ENCODE measurements at places on chromosomes 5 and 9. TPM values are rescaled to one million over a fixed set of nuclear protein-coding genes. Genes with fewer than 3 reads are reported as not detected.

The TMEM215 gene
- not detected for total RNA-seq

The ECPAS gene
- total RNA-seq: 49.1 TPM

The HAPLN1 gene
- total RNA-seq: under 0.01 TPM

The CCDC171 gene
- total RNA-seq: 1.3 TPM

The PCDHGA10 gene
- 0.52 TPM for total RNA-seq

The LRRC19 gene
- not detected for total RNA-seq

The WNT8A gene
- not detected for total RNA-seq

The NTNG2 gene
- total RNA-seq: 1.3 TPM

The SHOC1 gene
- under 0.01 TPM for total RNA-seq

The WDR38 gene
- total RNA-seq: not detected

The LVRN gene
- total RNA-seq: under 0.01 TPM

The NUTM2F gene
- total RNA-seq: not detected

The FREM1 gene
- under 0.01 TPM for total RNA-seq

The MEF2C gene
- 30.0 TPM for total RNA-seq

The ANKRD31 gene
- 0.63 TPM for total RNA-seq

The PRDM9 gene
- total RNA-seq: not detected

The DMRT2 gene
- not detected for total RNA-seq

The SPINK5 gene
- not detected for total RNA-seq

The GRM6 gene
- not detected for total RNA-seq

The WDR5 gene
- 9.7 TPM for total RNA-seq

The ANKRD18B gene
- 1.2 TPM for total RNA-seq

The MYORG gene
- 0.10 TPM for total RNA-seq

The POLR3G gene
- total RNA-seq: 1.0 TPM

The CDC20B gene
- total RNA-seq: not detected

The PFN3 gene
- not detected for total RNA-seq

The CDKN2AIPNL gene
- 13.0 TPM for total RNA-seq
